ELR (cell line): ENCODE measurements at places on chromosomes 16 and 17.
A peak's percentile ranks its signal among the peaks of the same experiment; 100 is the strongest.

GRCh38 chr17:16287563-16288027 is 65.7 kb downstream of the CENPV start:
- DNase-seq, result peak; percentile 59

DNA sequence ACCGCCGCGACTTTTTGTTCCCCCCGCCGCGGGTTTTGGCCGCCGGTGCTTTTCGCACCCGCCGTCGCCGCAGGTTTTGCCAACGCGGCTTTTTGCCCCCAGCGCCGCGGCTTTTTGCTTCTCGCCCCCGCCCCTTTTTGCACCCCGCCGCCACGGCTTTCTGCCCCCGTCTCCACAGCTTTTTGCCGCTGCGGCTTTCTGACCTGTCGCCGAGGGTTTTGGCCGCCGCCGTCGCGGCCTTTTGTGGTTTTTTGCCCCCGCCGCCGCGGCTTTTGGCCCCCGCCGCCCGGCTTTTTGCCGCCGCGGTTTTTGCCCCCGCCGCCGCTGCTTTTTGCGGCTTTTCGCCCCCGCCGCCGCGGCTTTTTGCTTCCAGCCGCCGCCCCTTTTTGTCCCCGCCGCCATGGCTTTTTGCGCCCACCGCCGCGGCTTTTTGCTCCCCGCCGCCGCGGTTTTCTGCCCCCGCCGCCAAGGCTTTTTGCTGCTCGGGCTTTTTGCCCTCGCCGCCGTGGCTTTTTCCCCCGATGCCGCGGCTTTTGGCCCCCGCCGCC is 151.1 kb downstream of the KCNJ18 start:
- DNase-seq, result no peak

DNA sequence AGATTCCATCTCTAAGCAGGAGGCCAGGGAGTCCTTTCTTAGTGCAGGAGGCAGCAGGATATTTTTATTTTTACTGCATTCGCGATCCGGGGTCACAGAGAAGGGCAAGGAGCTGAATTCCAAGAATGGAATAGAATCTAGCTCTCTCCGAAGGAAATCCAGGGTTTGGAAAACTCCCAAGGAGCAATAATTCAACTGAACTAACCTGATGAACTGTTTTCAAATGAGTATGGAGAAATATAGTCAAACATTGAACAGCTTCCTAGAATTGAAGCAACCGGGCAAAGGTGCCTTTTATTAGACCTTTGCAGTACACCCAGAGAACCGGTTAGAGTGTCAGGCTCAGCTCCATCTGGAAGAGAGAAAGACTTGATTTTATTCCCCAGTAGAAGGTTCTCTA is 120.7 kb upstream of the MAF start:
- no peak for DNase-seq

GRCh38 chr16:22192261-22193062 is 13.6 kb upstream of the EEF2K start:
- DNase-seq, result peak; percentile 83
